ENCODE measurements at places on chromosomes 4 and X.

- DNase-seq = no peak
These were observed 1.4 kb upstream of the AADAT start for GRCh38 chr4:170091069-170091696.

GRCh38 chrX:132615391-132616131 lies 126.7 kb upstream of the MBNL3 start:
- no peak for DNase-seq

DNA sequence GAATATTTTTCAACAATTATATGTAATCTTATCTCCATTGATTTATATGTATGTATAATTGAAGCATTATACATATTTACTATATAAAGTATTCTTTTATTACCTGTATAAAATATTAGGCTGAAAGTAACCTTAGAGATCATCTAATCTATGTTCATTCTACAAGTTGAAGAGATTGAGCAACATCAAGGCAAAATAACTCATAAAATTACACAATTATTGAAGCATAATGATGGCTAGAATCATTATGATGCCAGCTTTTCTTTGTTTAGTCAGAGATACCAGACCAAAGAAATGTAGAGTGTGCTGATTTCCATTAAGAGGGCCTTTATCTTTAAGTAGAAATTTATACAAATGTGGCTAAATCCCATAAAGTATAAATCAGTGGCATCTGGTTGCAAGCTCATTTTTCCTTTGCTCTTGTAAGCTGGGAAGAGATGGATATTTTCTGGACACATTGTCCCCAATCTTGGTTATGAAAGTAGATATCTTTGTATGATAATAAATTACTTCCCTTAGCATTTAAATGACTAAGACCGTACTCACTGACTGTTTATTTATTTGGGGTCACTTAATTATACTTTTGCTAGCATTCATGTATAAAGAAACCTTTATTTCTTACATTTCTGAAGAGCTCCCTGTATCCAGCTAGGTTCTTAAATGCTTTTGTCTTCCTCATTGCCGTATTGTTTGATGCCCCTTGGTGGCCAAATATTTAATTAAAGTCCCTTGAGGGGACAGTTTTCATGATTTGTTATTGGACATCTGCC lies 339.8 kb downstream of the PCDH7 start:
- DNase-seq = no peak

DNA sequence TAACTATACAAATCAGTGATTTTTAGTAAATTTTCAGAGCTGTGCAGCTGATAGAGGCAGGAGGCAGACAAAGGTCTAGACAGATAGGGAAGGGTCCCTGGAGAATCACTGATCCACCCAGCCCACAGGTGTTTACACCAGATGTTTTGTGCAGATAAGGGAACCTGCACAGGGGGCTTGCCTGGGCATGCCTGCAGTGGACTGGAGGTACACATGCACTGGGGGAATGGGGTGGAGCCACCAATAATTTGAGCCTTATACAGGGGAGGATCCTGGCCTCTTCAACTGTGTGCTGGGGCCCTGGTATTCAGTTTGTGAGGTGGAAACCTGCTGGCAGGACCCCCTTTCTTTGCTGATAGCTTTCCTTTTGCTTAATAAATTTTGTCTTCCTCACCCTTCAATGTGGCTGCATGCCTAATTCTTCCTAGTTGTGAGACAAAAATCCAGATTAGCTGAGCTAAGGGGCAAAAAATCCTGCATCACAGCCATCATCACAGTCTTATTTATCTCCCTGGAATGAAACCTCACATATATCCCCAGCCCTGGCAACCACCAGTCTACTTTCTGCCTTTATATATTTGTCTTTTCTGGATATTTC lies 102.8 kb downstream of the KDM6A start:
- no peak for DNase-seq

DNA sequence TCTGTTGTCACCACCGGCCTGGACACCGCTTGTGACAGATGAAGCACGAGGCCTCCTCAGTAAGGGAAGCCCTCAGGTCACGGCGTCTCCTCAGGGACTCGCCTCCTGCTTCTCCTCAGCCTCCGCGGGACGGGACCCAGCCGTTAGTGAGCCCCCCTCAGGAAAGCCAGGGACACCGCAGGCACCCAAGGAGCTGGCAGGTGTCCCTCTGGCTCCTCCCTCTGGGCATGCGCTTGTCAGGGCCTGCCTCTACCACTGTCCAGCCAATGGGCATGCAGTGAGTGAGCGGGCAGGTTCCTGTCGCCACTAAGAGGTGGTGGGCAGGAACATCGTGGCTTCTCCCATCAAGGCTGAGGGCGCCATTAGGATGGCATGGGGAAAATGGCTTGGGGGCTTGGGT lies 23.5 kb upstream of the CT55 start:
- no peak for DNase-seq

GRCh38 chr4:54120518-54120917 lies 20.6 kb downstream of the GSX2 start:
- no peak for DNase-seq

DNA sequence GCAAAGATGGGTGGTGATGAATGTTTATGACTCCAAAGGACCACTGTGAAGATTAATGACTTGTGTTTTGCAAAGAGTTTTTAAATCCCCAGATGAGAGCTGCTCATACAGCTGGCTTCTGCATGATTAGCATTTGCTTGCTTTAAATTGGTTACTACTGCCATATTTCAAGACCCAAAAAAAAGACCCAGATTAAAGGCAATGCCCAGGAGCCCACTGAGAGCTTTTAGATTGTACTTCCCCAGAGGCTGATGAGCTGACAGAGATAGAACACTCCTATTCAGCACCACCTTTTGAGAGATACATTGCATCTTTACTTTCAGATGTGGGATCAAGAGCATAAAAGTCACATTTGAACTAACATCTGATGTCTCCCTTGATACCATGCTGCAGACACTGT lies 142.0 kb downstream of the HNRNPD start:
- no peak for DNase-seq

DNA sequence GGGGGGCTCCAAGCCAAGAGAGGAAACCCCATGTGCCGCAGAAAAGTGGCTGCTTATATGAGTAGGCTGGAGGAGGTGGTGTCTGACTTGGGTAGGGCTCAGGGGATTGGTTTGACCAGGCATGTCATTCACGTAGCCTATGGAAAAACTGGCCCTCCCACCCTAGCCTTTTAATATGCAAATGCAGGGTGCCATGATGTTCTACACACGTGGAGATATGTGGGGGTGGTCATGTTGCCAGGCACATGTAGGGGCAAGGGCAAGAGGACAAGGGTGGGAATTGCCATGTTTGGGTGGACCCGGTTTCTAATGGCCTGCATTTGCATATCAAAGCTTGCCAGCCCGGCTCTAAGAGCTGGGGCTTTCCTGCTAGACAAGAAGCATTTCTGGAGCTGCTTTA lies 86.9 kb upstream of the SHISA3 start:
- no peak for DNase-seq

DNA sequence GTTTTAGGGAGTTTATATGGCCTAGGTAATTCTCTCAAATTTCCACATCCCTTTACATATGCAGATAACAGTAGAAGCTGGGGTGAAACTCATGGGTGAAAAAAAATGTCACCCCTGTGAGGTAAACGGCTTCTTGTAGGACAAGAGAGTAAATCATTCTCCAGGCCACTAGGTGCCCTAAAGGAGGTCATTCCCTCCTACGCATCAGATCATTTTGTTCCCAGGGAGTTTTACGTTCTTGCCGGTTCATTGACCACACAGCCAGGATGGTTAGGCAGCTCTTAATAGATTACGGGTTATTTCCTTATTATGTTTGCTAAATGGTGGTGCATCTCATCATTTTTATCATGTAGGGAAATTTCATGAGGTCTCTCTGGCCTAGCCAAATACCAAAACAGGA lies 225.8 kb upstream of the NOCT start:
- no peak for DNase-seq

GRCh38 chr4:22356987-22357596 lies 158.8 kb downstream of the ADGRA3 start:
- DNase-seq = no peak

DNA sequence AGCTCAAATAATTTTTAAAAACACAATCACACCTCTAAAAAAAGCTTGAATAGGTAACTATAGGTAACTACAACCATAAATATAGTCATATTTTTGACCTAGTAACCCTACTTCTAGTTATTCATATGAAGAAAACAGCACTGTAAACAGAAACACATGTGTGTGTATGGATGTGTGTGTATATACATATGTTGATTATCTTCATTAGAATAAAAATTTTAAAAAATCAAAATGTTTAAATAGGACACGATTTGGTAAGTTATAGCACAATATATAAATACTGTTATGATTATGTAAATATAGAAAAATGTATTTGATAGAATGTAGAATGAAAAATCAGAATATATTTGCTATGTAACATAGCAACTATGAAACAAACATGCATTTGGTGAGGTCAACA lies 258.1 kb upstream of the GK2 start:
- no peak for DNase-seq

GRCh38 chrX:72573158-72573511 lies 492 bp upstream of the HDAC8 start:
- no peak for DNase-seq

GRCh38 chrX:136931661-136932060 lies 51.1 kb upstream of the RBMX start:
- DNase-seq = no peak

DNA sequence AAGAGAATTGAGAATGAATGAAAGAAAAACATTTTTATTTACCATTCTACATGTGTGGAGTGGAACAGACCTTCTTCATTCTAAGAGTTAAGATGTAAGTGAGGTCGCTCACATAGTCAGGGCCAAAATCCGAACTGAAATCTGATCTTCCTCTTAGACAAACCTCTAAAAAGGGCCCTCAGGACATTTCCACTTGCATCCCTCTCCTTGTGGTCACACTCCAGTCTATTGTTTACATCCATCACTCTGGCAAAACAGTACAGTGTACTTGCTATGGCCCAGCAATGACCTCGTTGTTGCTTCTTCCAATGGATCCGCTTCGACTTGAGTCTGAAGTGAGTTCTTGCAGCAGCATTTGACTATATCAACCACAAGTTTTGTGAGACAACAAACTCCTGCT lies 54.2 kb downstream of the MOSPD2 start:
- peak; percentile 35 for DNase-seq

GRCh38 chr4:186854256-186854655 lies 130.6 kb upstream of the FAT1 start:
- no peak for DNase-seq

All from forelimb muscle (tissue), 1 donor.